ENCODE measurements at places on chromosomes 13 and 19.

- peak; percentile 75 for DNase-seq
Measured at GRCh38 chr19:58581227-58582141, 8.3 kb upstream of the MZF1 start.

GRCh38 chr13:34174671-34175145 lies 356.8 kb downstream of the RFC3 start:
- DNase-seq = no peak

- DNase-seq = no peak
Measured at GRCh38 chr13:31053091-31053490, 108.6 kb downstream of the HSPH1 start.

DNA sequence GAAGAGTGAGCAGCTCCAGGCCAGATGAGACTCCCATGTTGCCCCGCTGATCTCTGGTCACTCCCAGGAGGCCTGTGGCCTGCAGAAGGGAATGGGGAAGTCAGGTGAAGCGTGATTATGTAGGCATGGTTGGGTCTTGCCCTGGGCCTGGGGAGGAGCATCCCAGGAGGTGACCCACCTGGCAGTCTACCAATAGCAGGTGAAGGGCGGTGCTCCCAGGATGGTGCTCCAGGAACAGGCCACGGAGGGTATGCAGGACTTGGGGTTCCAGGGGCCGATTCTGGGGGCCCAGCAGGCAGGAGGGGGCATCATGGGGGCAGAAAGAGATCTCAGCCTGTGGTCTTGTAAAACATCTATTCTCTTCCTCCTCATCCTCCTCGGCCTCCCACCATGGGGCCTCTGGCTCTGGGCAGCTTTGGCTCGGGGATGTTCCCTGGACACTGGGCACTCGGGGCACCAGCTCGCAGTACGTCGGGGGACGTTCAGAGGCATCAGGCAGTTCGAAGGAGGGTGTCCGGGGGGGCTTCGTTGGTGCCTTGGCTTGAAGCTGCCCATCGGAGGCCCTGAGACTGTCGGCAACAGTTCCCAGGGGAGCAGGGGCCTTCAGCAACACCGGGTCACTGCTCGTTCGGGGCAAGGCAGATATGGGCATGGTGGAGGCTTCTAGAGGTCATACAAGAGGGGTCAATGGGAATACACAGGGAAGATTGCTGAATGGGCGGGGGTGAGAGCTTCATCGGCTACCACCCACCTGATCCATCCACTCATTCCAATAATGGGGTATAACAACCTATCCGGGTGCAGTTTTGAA lies 12.4 kb downstream of the SH2D3A start:
- no peak for DNase-seq

DNA sequence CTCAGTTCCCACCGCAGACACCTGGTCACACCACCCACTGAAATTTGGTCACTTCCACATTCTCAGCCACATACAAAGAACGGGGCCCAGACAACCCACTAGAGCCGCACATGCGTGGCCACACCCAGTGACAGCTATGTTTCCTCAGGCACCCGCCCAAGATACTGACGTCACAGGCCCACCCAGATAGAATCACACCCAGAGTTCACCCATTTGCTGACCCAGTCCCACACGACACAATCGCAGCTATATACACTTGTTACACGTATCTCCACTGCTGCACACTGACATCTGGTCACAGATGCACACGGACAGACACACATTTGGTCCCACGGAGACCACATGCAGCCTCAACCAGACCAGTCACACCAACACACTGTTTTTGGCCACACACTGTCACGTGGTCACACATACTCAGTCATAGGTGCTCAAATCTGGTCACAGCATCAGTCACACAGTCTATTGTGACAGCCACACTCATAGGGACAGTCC lies 2.9 kb downstream of the NUMBL start:
- no peak for DNase-seq

All from stimulated activated CD8-positive, alpha-beta memory T cell treated with anti-CD3 and anti-CD28 coated beads, Interleukin-15, amount 100 ng/mL, for 4 hours (primary cell).